NCI-H748 treated with DMSO at 0.1 percent for 48 hours (cell line): ENCODE measurements at places on chromosomes 2 and 18.

DNA sequence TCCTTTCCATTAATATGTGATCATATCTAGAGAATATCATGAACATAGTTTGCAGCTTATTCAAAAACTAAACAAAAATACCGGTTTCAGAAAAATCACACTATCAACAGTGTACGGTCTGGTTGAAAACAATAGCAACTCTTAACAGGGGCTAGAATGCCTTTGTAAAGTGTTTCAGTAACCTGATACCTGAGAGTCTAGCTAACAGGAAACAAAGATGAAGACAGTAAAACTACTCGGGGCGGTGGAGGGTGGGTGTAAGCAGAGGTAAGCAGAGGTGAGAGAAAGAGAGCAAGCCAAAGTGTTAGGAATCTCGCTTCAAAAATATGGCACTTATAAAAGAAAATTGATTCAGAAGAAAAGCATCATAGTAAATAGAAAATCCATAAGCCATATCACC, 109.0 kb upstream of the RGPD4 start:
- peak; percentile 52 for DNase-seq

DNA sequence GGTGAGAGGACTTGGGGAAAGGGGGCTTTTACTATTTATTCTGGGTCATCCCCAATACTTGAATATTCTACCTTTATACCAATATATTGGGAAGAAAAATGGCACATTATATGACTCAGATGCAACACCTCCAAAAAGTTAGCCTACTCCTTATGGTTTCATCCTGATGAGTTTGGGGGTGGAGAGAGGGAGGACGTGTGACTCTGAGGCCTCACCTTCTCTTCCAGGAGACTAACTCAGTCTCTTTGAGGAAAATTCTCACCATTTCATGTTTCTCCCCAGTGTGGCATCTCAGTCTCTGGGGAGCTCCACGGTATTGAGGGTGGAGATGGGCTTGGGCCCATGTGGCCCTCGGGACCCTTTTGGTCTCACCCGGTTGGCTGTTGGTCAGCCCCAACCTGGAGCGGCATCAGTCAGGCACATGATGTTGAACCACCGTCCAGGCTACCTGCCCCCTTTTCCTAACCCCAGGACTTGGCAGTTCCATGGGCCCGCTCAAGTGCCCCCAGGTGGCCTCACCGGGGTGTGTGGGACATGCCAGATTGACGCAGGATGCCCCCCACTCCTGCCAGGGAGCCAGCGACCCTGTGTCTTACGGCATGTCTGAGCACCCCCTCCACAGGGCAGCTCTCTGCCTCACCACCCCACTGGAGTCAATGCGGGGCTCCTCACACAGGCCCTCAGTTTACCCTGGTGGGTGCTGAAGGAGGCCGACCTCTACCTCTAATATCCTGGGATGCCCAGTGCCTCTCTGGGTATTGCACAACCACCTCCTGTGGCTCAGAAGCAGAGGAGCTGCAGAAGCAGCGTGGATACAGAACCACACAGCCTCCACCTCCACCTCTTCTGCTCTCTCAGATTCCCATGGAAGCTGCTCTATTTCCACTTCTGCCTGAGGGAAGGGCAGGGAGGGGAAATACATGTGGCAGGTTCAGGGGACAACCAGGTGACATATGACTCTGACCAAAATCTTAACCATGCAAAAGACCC, 297.4 kb downstream of the EIPR1 start:
- DNase-seq = no peak

DNA sequence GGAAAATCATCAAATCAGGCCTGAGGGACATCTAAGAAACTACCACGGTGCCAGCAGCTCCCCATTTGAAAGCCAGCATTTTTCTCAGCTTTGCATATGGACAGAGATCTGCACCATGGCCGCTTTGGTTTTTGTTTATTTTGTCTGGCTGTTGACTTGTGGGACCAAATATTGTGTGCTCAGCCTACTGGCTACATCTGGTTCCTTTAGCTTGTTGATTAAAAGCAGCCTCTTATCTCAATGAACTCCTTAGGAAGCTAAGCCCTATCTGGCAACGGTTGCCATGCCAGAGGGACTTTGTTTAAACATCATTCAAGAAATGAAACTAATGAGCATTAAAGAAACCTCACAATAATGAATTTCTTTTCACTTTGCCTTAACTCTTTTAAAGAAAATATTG, 32.4 kb upstream of the CCDC150 start:
- peak; percentile 22 for DNase-seq

DNA sequence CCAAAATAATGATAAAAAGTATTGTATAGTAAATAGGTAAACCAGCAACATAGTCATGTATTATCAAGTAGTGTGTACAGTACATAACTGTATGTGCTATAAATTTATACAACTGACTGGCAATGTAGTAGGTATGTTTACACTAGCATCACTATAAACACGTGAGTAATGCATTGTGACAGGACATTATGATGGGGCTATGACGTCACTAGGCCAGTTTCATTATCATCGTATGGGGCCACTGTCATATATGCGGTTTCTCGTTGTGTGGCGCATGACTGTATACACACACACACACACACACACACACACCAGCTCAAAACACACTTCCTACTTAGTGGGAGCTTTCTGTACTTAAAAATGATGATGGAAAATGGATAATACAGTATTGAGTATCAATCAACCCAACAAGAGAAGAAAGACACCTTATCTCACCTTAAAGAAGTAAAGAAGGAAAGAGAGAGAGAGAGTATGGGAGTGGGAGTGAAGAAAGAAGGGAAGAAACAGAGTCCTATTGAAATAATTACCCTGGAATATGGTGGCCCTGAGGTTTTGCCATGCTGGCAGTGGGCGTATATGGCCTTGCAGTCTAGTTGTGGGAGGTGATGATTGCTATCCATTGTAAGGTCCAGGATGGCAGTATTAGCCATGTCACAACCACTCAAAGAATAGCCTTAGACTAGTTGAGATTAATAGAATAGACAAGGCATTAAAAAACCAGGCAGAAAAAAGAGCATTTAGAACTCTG, 186.4 kb upstream of the ZNF521 start:
- no peak for DNase-seq

DNA sequence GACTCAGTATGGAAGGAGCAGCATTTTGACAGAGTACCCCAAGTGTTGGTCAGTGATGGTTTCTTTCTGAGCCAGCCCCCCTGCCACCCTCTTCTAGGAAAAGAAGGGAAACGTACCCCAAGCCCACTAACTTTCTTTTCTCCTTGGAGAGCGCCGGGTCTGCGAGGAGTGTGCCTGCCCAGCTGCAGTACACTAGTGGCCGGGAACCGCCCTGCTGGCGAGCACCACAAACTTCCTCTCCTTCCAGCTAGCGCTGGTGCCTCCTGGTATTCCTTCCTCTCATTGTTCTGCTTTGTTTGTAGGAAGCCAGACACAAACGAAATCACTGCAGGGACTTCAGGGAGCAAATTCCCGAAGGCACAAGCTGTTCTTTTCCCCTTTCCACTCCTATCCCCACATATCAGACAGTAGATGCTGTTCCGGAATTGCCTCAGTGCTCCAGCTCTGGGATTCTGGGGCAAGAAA, 1.8 kb downstream of the CCDC85A start:
- peak; percentile 12 for DNase-seq
